T-helper 1 cell treated with Interleukin-12 subunit alpha and Interleukin-12 subunit beta and Interleukin-4 antibody, amounts not matched to agents 30 ng/mL and 1 ng/mL, for 36 hours (primary cell): ENCODE measurements at places on chromosomes 6 and 20. TPM values are rescaled to one million over a fixed set of nuclear protein-coding genes. Genes with fewer than 3 reads are reported as not detected.

Gene ZNF334
- 1.3 and 1.6 TPM in 2 replicates for total RNA-seq

Gene PBOV1
- total RNA-seq: not detected in 2 replicates

Gene SYNJ2
- total RNA-seq: 42.3 and 44.9 TPM in 2 replicates

Gene LAMP5
- not detected in 2 replicates for total RNA-seq

Gene NKX2-4
- total RNA-seq: not detected in 2 replicates

Gene INSM1
- 0.29 and 0.47 TPM in 2 replicates for total RNA-seq

Gene IP6K3
- total RNA-seq: not detected in 2 replicates
